ENCODE measurements at places on chromosomes 16 and 17.

DNA sequence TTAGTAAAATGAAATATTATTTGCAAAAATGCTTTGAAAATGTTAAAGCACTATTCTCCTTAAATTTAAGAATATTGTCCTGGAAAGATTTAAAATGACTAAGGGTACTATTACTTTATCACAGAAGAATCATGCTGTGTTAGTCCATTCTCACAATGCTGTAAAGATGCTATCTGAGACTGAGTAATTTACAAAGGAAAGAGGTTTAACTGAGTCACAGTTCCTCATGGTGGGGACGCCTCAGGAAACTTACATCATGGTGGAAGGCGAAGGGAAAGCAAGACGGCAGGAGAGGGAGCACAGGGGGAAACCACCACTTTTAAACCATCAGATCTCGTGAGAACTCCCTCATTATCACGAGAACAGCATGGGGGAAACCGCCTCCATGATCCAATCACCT lies 245.6 kb downstream of the IRX3 start:
- DNase-seq, result no peak

- DNase-seq, result no peak
Measured at GRCh38 chr17:80347948-80348351, 67.0 kb upstream of the ENDOV start.

- no peak for DNase-seq
Measured at GRCh38 chr16:1968146-1968953, 1.7 kb downstream of the RNF151 start.

DNA sequence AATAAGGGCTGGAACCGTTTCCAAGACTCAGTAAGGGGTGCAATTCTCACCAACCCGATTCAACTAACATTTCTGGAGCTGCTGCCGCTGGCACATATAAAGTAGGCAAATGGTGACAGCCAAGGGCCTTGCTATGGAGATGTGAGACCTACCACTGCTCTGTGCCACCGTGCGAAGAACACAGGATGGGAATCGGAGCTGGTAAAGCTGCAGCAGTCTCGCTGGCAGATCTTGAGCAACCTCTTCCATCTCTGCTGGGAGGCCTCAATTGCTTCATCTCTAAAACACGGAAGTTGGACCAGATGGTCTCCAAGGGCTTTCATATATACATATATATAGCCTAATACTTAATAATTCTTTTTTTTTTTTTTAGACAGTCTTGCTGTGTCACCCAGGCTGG lies 128.9 kb upstream of the RCVRN start:
- peak; percentile 51 for DNase-seq

DNA sequence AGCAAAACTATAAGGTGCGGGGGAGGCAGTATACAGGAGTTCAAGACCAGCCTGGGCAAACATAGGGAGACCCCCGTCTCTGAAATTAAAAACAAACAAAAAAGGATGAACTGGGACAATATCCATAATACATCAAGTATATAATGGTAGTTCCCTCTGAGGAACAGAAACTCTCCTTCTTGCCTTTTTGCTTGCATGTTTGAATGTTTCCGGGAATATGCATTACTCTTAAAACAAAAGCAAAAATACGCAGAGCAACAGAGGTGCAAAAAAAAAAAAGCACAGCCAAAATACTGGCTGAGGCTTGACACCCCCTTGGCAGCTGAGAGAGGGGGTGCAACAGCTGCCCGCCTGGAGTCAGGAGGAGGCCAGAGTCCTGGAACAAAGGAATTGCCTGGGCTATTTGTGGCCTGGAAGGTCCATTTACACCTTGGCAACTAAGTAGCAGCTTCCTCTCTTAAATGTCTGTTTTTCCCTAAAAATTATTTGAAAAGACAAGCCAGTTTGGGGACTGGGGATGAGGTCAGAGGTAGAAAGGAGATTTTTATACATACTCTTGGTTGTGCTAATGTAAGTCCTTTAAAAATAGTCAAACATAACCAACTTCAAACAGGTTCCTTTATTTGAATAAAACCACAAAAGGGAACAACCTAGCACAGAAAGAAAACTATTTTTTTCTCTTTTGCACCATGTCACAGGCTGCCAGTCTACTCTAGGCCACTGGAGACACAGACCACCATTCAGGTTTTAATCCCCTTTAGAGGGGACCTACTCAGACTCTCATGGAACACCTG lies 19.5 kb downstream of the USP7 start:
- no peak for DNase-seq

GRCh38 chr16:51665436-51665998 lies 514.4 kb upstream of the SALL1 start:
- no peak for DNase-seq

GRCh38 chr16:72371307-72372086 lies 199.5 kb upstream of the PMFBP1 start:
- DNase-seq, result peak; percentile 58

GRCh38 chr17:39867880-39868553 lies at the start of gene ZPBP2:
ZPBP2 (plus strand) TSS chr17:39868202; CDS start chr17:39868355, 153 bp downstream.
- DNase-seq, result no peak

- DNase-seq, result no peak
Measured at GRCh38 chr17:70225276-70225675, 55.9 kb downstream of the KCNJ2 start.

DNA sequence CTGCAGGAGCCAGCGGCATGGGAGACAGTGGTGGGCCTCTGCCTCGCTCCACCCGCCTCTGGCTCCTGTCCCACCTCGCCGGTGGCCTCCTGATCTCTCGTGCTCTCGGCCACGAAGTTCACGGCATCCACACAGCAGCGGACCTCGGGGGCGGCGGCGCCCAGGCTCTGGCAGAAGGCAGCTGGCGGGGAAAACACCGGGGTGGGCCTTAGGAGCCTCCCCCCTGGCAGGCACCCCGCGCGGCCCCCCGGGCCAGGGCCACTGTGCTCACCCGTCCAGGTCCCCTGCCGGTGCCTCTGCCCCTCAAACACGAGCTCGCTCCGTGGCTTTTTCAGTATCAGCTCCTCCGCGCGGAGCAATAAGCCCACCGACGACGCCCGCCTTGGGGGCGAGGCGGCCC lies 409 bp upstream of the C17orf107 start:
- no peak for DNase-seq

DNA sequence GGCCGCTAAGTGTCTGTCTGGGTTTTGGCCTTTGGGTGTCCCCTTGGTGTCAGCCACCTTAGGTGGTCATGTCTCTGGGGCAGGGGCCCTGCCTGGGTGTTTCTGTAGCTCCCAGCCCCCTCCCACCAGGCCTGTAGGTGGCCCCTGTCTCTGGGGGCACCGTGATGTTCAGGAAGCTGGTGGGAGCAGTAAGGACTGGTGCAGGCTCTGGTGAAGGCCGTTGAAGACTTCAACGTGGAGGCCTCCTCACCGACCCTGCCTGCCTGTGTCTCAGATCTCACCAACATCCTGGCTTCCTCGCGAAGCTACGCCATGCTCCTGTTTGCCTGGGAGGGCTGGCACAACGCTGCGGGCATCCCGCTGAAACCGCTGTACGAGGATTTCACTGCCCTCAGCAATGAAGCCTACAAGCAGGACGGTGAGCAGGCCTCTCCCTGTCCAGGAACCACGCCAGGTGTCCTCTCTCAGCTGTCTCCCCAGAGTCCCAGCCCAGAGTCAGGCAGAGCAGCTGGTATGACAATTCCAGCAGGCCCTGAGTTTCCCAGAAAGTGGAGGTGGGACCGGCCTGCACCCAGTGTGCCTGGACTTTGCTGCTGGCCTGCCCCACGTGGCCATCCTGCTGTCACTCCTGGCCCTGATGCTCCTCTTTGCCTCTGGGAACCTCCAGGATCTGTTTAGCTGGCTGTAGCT lies 2.8 kb downstream of the ACE start:
- DNase-seq, result no peak

GRCh38 chr17:59483860-59484259 lies 81.5 kb upstream of the DHX40 start:
- no peak for DNase-seq

GRCh38 chr16:48182979-48183537 lies 27.3 kb upstream of the ABCC12 start:
- no peak for DNase-seq

DNA sequence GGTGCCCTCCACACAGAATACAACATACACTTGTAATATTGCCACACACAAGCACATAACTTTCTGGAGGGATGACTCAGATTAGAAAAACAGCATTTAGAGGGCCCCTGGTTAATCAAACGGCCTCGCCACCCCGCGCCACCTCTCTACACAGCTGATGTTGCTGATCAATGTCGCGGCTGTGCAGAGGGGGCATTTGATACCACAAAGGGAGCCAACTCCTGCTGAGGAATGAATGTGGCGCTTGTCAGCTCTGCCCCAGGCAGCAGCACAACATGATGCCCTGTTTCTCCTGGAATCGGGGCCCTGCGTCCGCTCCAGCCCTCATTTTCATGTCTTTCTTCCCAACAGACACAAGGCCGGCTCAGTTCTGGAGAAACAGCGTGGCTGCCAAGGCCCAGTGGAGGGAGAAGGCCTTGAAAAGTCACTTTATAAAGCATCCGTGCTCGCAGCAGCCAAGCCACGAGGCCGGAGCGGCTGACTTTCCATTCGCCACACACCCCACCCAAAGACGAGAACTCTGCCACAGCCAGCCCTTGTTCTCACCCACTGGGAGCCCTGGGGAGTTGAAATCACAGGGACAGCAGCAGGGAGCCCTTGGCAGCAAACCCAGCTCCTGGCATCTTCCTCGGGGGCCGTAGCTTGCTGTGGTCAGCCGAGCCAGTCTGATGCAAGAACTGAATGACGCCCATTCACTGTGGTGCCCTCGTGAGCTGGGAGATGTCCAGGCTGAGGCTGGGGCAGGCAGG lies 65.6 kb downstream of the XYLT1 start:
- DNase-seq, result peak; percentile 96

GRCh38 chr16:15542261-15542660 lies 100.7 kb downstream of the MARF1 start:
- no peak for DNase-seq

Data from AG10803 (cell line).